Trophoblast cell (in vitro differentiated cells and primary cell): ENCODE measurements at places on chromosomes 1 and 21.

DNA sequence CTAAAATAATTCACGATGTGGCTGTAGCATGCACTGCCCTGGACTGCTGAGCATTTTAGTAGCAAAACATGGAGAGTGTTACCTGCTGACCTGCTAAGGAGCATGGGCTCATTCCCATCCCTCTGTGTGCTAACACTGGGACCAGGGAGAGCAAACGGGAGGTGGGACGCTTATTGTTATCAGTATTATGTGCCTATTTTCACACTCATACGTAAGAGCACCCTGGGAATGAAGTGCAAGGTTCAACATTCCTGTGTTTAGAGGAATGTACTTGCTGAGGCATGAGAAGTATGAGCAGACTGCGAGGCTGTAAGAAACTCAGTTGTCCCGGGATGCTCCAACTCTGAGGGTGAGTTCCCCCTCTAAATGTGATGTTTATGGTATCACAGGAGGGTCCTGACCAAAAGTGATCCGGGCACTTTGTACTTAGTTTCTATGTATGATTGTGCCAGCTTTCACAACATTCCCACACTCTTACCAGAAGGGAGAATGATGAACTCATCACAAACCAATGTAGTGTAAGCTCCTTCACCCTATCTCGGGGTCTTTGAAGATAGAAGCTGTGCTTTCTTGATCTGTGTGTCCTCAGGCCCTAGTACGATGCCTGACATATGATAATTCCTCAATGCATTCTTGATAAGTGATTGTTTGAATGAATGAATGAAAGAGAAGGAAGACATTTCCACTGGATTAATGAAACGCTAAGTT is 164.8 kb downstream of the KCNJ6 start:
- H3K27me3 ChIP-seq, result no peaks in the 10 kb centered on the region
- peaks cover 16% of the 10 kb centered on the region for H3K4me1 ChIP-seq
- H3K27ac ChIP-seq, result no peak overlapping the region
- H3K4me3 ChIP-seq, result no peak overlapping the region
- H3K36me3 ChIP-seq, result no peaks in the 10 kb centered on the region
- DNase-seq, result peak; percentile 66

DNA sequence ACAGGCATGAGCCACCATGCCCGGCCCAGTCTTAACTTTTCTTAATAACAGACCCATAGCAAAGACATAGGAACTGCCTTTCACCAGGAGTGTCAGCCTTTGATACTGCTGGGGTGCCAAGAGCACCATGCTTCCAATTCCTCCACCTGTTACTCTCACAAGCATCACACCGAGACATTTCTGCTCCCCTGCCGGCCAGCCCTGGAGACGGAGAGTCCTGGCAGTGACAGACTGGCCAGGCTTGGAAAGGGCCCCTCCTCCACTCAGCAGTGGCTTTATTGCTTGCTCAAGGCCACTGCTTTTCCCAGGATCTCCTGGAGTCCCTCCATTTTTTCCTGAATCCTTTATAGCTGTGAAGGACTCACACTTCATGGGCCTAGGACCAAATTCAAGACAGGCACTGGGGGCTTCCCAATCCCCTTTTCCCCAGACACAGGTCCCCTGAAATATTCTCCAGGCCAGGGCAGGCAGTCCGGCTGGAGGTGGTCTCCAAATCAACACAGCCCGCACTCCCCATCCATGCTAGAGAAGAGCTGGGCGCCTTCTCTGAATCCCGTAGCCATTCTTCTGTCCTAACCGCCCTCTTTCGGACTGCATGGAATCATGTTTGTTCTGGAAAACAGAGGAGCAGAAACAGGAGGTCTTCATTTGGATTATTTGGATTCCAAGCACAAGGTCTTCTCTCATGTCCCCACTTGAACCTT is 25.5 kb upstream of the PTPRF start:
- H3K27me3 ChIP-seq, result no peaks in the 10 kb centered on the region
- no peaks in the 10 kb centered on the region for H3K36me3 ChIP-seq
- H3K4me3 ChIP-seq, result no peak overlapping the region
- DNase-seq, result no peak
- H3K4me1 ChIP-seq, result no peaks in the 10 kb centered on the region

- H3K4me3 ChIP-seq, result no peak overlapping the region
- peaks cover 6% of the 10 kb centered on the region for H3K4me1 ChIP-seq
- no peak for DNase-seq
Measured at GRCh38 chr1:205676597-205676996, 3.7 kb downstream of the SLC45A3 start.

- H3K27ac ChIP-seq, result no peak overlapping the region
- no peaks in the 10 kb centered on the region for H3K4me1 ChIP-seq
- no peaks in the 10 kb centered on the region for H3K27me3 ChIP-seq
- no peak overlapping the region for H3K4me3 ChIP-seq
- H3K36me3 ChIP-seq, result no peaks in the 10 kb centered on the region
- peak; percentile 36 for DNase-seq
Measured at GRCh38 chr1:183443011-183443410, 24.8 kb upstream of the NMNAT2 start.

GRCh38 chr1:230693777-230694176 is 20.1 kb downstream of the AGT start:
- no peaks in the 10 kb centered on the region for H3K4me1 ChIP-seq
- H3K27me3 ChIP-seq, result no peaks in the 10 kb centered on the region
- H3K27ac ChIP-seq, result no peak overlapping the region

GRCh38 chr1:24391882-24392603 is 21.5 kb downstream of the STPG1 start:
- no peak overlapping the region for H3K4me3 ChIP-seq
- H3K27me3 ChIP-seq, result no peaks in the 10 kb centered on the region
- peak; percentile 75 for DNase-seq

- no peaks in the 10 kb centered on the region for H3K36me3 ChIP-seq
- H3K4me1 ChIP-seq, result peaks cover 5% of the 10 kb centered on the region
- no peak overlapping the region for H3K27ac ChIP-seq
- H3K4me3 ChIP-seq, result no peak overlapping the region
Measured at GRCh38 chr1:15177710-15178166, 24.2 kb downstream of the TMEM51 start.

DNA sequence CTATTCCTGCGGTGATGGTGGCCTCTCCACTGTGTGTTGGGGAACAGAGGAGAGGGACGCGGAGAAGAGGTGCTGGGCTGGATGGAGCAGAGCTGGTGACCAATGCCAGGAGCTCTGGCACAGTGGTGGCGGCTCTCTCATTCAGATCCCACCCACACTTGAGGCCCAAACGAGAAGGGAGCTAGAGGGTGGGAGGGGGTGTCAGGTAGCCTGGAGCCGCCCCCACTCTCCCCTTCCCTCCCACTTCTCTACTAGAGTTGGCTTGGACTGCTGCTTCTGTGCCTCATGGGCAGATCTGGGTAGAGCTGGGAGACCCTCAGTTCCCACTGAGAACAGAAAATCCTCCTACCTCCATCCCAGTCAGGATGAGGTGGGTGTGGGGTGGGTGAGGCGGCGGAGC is 3.5 kb downstream of the TTC39A start:
- no peaks in the 10 kb centered on the region for H3K27me3 ChIP-seq
- no peak overlapping the region for H3K27ac ChIP-seq
- no peak overlapping the region for H3K4me3 ChIP-seq
- no peak for DNase-seq

- H3K27me3 ChIP-seq, result no peaks in the 10 kb centered on the region
- H3K4me1 ChIP-seq, result no peaks in the 10 kb centered on the region
- peaks cover 25% of the 10 kb centered on the region for H3K36me3 ChIP-seq
Measured at GRCh38 chr1:202756391-202756790, 46.1 kb upstream of the SYT2 start.

GRCh38 chr1:22239378-22239777 is 96.5 kb upstream of the WNT4 start:
- DNase-seq, result no peak
- H3K36me3 ChIP-seq, result no peaks in the 10 kb centered on the region
- H3K27ac ChIP-seq, result no peak overlapping the region
- H3K4me1 ChIP-seq, result no peaks in the 10 kb centered on the region
- no peak overlapping the region for H3K4me3 ChIP-seq
- H3K27me3 ChIP-seq, result no peaks in the 10 kb centered on the region

- H3K4me3 ChIP-seq, result no peak overlapping the region
- H3K27ac ChIP-seq, result no peak overlapping the region
- no peaks in the 10 kb centered on the region for H3K4me1 ChIP-seq
Measured at GRCh38 chr1:82634266-82634665, 833.5 kb downstream of the ADGRL2 start.

DNA sequence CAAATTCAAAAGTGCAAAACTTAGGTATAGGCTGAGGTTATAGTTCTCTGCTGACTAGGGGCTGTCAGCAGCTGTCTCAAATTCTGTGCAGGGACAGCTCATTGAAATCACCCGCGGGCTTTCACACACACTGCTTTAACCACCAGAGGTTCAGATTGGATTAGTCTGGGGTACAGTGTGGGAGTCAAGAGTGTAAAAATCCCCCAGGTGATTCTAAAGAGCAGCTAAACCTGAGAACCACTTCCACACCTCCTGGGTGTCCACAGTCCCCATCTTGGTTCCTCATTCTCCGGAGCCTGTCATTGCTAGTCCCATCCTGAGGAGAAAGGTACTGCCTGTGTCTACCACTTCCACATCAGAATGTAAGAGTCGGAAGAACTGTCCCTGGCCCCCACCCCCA is 9.9 kb upstream of the TDRD10 start:
- H3K36me3 ChIP-seq, result no peaks in the 10 kb centered on the region
- H3K27ac ChIP-seq, result no peak overlapping the region
- no peaks in the 10 kb centered on the region for H3K27me3 ChIP-seq

GRCh38 chr1:236997361-236997760 is 6.9 kb downstream of the MT1HL1 start:
- no peaks in the 10 kb centered on the region for H3K27me3 ChIP-seq
- no peaks in the 10 kb centered on the region for H3K36me3 ChIP-seq

- H3K4me3 ChIP-seq, result no peak overlapping the region
- H3K27me3 ChIP-seq, result no peaks in the 10 kb centered on the region
- H3K4me1 ChIP-seq, result peaks cover 13% of the 10 kb centered on the region
- no peak overlapping the region for H3K27ac ChIP-seq
- no peak for DNase-seq
- no peaks in the 10 kb centered on the region for H3K36me3 ChIP-seq
Measured at GRCh38 chr1:24952413-24952841, 22.4 kb upstream of the RUNX3 start.

DNA sequence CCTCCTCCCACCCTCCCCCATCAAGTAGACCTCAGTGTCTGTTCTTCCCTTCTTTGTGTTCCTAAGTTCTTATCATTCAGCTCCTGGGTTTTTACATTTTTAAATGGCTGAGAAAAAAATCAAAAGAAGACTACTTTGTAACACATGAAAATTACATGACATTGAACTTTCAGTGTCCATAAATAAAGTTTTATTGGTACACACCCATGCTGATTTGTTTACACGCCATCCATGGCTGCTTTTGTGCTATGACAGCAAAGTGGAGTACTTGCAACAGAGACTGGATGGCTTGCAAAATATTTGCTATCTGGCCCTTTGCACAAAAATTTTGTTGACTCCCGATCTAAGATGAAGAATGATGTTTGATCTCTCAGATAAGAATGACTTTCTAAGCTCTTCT is 171.4 kb downstream of the PRDM2 start:
- DNase-seq, result peak; percentile 10
- no peak overlapping the region for H3K27ac ChIP-seq
- H3K4me3 ChIP-seq, result no peak overlapping the region

GRCh38 chr1:218351391-218352074 is 6.4 kb downstream of the TGFB2 start:
- no peak overlapping the region for H3K27ac ChIP-seq
- H3K4me3 ChIP-seq, result no peak overlapping the region
- H3K4me1 ChIP-seq, result no peaks in the 10 kb centered on the region
- H3K27me3 ChIP-seq, result no peaks in the 10 kb centered on the region
- H3K36me3 ChIP-seq, result no peaks in the 10 kb centered on the region
- DNase-seq, result no peak

- no peak for DNase-seq
- H3K4me1 ChIP-seq, result peaks cover 5% of the 10 kb centered on the region
- no peaks in the 10 kb centered on the region for H3K27me3 ChIP-seq
- no peak overlapping the region for H3K27ac ChIP-seq
Measured at GRCh38 chr1:31383967-31384366, 11.1 kb upstream of the FABP3 start.

DNA sequence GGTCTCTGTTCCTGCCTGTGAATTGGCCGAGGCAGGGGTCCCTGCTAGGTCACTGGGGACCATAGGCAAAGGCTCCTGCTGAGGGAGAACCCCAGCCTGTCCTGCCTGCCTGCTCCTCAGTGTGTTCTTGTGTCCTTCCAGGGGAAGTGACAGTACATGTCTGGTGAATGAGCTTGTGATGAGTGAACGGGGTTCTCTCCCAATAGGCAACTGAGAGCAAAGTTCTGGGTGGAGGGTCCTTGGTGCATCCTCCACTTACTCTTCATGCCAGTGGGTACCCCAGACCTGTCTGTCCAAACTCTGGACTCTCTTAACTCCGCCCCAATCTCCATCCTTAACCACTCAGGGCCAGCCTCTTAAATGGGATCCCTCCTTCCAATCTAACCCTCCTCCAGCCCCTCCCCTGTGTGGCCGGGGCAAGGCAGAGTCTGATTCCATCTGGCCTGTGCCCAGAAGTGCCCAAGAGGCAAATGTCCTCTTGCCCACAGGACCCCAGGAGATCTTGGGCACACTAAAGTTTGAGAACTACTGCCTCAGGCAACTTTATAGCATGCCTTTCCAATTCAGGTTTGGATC is 2.0 kb downstream of the XKR8 start:
- no peak overlapping the region for H3K4me3 ChIP-seq
- H3K27ac ChIP-seq, result no peak overlapping the region
- no peak for DNase-seq
- H3K27me3 ChIP-seq, result no peaks in the 10 kb centered on the region
- H3K36me3 ChIP-seq, result peaks cover 7% of the 10 kb centered on the region

DNA sequence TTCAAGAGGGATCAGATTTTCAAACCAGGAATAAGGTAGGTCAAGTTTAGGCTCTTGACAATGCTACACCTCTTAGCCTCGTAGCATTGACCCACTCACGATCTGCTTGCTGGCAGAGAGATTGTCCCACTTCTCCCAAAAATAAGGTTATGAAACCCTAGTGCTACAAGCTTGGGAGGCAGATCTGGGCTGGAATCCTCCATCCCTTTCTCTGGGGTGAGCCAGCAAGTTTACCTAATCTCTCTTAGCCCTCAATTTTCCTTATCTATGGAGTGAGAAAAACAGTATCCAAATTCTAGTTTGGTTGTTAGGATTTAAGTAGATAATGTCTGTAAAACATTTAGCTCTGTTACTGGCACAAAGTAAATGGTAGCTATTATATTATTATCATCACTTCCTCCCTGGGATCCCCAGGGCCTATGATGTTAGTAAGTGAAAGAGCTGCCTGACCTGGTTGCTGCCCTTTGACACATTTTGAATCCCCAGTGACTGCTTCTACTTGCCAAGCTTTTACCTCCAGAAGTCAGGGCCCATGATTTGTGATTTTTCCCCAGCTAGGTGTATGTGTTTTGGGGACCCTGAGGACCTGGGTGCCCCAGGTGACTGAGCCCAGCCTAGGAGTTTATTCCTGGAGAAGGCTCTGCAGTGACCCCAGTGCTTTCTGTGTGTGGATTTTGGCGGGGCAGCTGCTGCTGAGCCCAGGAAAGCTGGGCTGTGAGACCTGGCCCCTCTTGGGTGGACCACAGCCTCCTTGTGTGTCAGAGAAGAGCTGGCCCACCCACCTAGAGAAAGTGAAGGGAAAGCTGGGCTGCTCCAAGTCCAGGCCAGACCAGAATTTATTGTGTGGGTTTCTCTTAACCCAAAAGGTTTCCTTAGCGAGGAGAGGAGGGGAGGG is 48.2 kb upstream of the VANGL1 start:
- H3K27me3 ChIP-seq, result no peaks in the 10 kb centered on the region
- H3K27ac ChIP-seq, result no peak overlapping the region
- H3K4me3 ChIP-seq, result no peak overlapping the region
- H3K36me3 ChIP-seq, result no peaks in the 10 kb centered on the region
- no peaks in the 10 kb centered on the region for H3K4me1 ChIP-seq

- no peak overlapping the region for H3K4me3 ChIP-seq
- H3K27me3 ChIP-seq, result no peaks in the 10 kb centered on the region
- DNase-seq, result peak; percentile 59
- peak overlapping the region; percentile 86 for H3K27ac ChIP-seq
- H3K4me1 ChIP-seq, result peaks cover 28% of the 10 kb centered on the region
Measured at GRCh38 chr1:22406722-22407495, 44.7 kb upstream of the ZBTB40 start.
